OCI-LY7 (cell line): ENCODE measurements at places on chromosomes 3 and 15. TPM values are rescaled to one million over a fixed set of nuclear protein-coding genes. Genes with fewer than 3 reads are reported as not detected.

TICRR gene
- 42.6 and 44.4 TPM in 2 replicates for total RNA-seq

CATSPER2 gene
- total RNA-seq = 13.9 and 17.0 TPM in 2 replicates

TERC gene
- 10.7 and 15.9 TPM in 2 replicates for total RNA-seq

TF gene
- 0.15 and 0.89 TPM in 2 replicates for total RNA-seq

GRCh38 chr3:15493436-15493835 lies 28.1 kb downstream of the COLQ start:
- DNase-seq = no peak

- DNase-seq = peak; percentile 67
Measured at GRCh38 chr3:89098964-89099585, 8.3 kb upstream of the EPHA3 start.

DNA sequence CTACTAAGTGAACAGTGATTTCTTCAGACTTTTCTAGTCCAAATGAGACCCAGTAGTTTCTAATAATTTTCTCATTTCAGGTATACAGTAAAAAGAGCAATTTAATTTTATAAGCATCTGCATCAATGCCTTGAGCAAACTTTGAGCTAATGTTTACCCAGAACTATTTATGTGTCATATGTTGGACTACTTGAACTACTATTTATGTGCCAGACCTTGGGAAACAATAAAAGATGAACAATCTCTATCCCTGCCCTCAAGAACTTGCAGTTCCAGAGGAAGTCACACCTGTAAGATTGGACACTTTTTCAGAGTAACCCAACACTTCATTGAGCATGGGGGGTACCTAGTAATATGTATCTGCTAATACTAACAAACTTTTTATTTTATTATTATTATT lies 2.3 kb upstream of the UBE3A start:
- no peak for DNase-seq

GRCh38 chr3:79477242-79477641 lies 290.6 kb downstream of the ROBO1 start:
- no peak for DNase-seq

DNA sequence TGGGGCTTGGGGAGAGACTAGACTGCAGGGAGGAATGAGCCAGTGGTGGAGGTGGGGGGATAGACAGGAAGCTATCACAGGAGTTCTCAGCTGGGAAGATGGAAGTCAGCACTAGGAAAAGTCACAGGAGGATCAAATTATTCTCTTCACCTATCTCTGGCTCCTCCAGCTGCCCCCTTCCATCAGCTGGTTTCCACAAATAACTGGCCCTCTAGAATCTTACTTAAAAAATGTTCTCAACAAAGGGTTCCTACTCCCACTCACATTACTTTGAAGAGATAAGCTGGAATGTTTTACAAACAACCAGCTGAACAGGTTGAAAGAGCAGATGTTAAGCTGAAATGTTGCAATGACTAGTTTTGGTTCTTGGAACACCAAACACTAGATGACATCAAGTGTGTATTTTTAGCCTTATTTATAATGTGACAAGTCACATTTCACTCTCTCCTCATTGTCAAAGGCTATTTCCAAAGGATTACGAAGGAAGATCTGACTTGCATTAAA lies 102.7 kb upstream of the AADACL2 start:
- no peak for DNase-seq

GRCh38 chr15:37933666-37934065 lies 774 bp upstream of the TMCO5A start:
- DNase-seq = no peak

- DNase-seq = no peak
Measured at GRCh38 chr3:177596248-177596815, 399.1 kb upstream of the TBL1XR1 start.

GRCh38 chr3:128323206-128324081 lies 143.2 kb downstream of the DNAJB8 start:
- DNase-seq = no peak
